ENCODE measurements at places on chromosomes 16 and 17. TPM values are rescaled to one million over a fixed set of nuclear protein-coding genes. Genes with fewer than 3 reads are reported as not detected.

GRCh38 chr16:19737306-19738038, 19.4 kb downstream of the IQCK start:
- DNase-seq, result no peak

DNA sequence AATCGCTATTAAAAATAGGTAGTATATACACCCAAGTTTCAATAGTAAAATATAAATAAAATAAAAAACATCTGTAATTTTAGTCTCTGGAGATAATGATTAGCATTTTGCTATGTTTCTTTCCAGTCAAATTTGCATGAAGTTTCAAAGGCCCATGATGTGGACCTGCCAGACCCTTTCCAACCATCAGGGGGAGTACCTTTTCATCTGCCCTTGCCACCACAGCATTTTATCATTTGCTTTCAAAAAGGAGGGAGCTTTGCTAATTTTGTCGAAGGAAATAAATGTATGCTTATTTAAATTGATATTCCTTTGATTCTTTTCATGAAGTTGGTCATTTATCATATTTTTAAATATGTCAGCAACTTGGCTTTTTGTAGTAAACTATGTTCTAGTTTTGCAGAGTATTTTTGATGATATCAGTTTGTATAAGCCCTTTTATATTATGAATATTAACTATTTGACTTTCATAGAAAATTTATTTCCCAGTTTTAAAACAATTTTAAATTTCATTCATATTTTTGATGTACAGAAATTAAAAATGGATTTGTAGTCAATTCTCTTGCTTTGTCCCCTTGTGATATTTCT, 115.2 kb upstream of the NETO2 start:
- DNase-seq, result peak; percentile 44

- no peak for DNase-seq
These were observed 139.9 kb upstream of the CACNG3 start for GRCh38 chr16:24116046-24116776.

The PRSS27 gene
- 1.2 TPM for polyA plus RNA-seq

DNA sequence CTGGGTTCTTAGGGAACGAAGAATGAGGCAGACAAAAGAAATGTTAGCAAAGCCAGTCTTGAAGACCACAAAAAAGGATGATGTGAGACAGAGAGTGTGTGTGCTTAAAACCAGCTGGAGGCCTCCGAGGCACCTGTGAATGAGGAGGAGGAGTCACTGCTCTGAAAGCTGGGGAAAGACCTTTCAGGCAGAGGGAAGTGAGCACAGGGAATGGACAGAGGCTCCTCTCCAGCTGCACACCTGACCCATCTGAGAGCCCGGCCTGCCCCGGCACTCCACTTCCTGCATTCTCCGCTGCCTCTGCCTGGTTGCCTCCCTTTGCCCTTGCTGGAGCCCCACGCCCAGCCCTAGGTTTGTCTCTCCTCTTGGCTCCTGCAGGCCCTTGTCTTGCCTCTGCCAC, 55.2 kb upstream of the SREBF1 start:
- no peak for DNase-seq

- DNase-seq, result no peak
These were observed 291.3 kb downstream of the CDH13 start for GRCh38 chr16:82917886-82918595.

GRCh38 chr17:38674014-38674748, 576 bp downstream of the EPOP start:
- peak; percentile 51 for DNase-seq

GRCh38 chr17:17052462-17053221, 10.4 kb downstream of the MPRIP start:
- no peak for DNase-seq

GRCh38 chr17:3773511-3773910, 27.5 kb downstream of the ITGAE start:
- DNase-seq, result no peak

The TBC1D3E gene
- not detected for polyA plus RNA-seq

DNA sequence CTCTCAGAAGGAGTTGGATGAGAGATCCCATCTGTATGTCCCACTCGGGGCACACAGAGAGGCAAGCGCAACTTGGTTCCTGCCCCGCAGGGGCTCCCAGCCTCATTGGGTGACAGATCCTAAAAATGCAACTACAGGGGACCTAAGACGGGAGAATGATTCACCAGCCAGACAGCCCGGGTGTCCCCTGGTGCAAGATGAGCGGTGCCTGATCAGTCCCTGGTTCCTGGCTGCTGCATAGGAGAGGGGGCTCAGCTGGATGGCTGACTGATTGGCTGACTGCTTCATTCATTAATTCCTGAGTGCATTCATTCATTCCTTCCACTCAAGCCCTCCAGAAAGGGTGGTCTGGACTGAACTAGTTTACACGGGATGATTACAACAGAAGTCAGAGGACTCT, 22.0 kb downstream of the WNT3 start:
- no peak for DNase-seq

Data from A549 (cell line).